ENCODE measurements at places on chromosomes 2 and 18. TPM values are rescaled to one million over a fixed set of nuclear protein-coding genes. Genes with fewer than 3 reads are reported as not detected.

The WDR75 gene
- total RNA-seq: 44.8 TPM

The SLC5A7 gene
- total RNA-seq: not detected

The GATA6 gene
- 28.6 TPM for total RNA-seq

The UGT1A6 gene
- 0.09 TPM for total RNA-seq

The TUBA3D gene
- not detected for total RNA-seq

The HEATR5B gene
- total RNA-seq: 14.4 TPM

The SPHKAP gene
- total RNA-seq: under 0.01 TPM

The LAMA3 gene
- total RNA-seq: 19.1 TPM

Measured in smooth muscle cell of bladder (primary cell).